Psoas muscle (tissue), 8 donors: ENCODE measurements at places on chromosomes 1 and 21. TPM values are rescaled to one million over a fixed set of nuclear protein-coding genes. Genes with fewer than 3 reads are reported as not detected.

The WLS gene
- total RNA-seq, result 15.2 TPM

The UTS2 gene
- total RNA-seq, result not detected

DNA sequence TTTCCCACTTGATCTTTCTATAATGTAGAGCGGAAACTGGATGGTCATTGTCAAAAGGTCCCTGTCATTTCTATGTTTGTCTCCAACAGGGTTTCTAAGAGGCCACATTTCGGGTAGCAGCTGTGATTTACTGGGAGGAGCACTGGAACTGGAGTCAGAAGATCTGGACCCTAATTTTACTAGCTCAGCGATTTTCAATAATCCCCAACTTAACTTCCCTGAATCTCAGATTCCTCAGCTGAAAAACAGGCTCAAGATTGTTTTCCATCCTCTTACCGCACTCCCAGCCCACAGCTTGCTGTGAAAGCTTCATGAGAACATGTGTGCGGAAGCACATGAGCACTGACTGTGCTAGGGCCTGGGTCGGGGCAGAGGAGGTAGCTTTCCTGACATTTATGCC, 19.9 kb upstream of the RGS4 start:
- DNase-seq, result no peak

The CNKSR1 gene
- 61.9 TPM for total RNA-seq

DNA sequence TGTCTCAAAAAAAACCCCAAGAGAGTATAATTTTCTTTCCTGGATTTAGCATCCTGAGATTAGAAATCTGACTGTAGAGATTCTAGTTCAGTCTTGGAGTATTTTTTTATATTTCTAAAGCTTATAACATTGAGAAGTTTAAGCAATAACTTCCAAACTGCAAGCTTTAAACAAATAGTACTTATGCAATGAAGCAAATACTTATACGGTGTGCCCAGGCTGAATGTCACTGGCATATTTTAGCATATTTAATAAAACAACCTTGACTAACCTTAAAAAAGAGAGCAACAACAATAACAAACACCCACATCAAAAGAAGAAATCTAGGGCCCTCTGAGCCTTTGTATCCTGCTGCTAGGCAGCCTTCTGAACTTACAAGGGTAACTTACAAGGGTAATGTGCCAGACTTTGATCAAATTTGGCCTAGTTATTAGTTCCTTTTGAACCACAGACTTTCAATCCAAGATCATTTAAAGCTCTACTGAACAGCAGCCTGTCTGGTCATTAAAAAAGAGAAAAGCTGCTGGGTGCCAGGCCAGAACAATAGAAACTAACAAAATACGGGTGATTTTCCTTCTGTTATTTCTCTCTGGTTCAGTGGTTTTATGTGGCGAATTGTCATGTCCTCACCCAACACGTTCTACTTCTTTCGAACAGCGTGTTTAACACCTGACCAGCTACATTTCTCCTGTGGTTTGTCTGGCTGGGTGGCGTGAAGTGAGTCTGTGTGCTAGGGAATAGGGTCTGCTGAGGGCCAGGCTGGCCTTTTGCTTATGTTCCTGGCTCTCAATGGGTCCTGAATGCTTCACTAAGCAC, 16.2 kb downstream of the MTOR start:
- no peak for DNase-seq

DNA sequence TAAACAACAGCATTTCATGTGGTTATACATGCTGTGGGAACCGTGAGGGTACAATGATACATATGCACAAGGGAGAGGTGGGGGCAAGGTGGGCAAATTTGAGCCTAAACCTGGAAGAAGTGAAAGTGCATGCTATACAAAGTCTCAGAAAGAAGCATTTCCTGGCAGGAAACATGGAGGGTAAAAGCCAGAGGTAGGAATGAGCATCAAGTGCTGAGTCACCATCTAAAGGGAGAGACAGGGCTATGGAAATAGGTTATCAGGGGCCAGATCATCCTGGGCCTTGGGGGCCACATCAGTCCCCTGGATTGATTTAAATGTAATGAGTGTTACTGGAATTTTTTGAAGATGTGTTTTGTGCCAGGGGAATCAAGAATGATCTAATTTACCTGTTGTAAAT, 60.1 kb upstream of the DAB1 start:
- no peak for DNase-seq

DNA sequence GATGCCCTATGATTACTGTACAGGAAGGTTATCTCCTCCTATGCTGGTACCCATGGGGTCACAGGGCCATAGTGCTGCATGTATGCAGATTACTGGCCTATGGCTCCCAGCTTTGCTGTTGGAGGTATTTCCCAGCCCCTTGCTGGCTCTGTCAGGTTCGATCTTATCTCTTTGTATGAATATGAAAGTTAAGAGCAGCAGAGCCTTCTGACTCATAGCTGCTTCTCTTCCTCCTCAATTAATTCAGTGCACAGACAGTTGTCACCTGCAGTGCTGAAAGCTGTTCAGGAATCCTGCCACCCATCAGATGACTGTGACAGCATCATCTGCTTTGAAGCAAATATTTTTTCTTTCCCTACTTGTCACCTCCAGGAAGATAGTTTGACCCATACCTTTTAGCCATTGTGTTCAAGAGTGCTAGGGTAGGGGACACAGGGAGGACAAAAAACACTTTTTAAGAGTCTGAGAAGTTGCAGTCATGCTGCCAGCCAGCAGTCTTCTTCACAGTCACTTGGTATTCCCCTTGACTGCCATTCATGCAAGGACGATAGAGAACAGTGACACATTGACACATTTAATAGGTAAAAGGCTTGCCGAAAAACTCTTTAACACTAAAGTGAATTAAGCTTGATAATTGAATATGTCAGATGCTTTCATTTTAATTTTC, 73.1 kb downstream of the KIF1B start:
- no peak for DNase-seq

DNA sequence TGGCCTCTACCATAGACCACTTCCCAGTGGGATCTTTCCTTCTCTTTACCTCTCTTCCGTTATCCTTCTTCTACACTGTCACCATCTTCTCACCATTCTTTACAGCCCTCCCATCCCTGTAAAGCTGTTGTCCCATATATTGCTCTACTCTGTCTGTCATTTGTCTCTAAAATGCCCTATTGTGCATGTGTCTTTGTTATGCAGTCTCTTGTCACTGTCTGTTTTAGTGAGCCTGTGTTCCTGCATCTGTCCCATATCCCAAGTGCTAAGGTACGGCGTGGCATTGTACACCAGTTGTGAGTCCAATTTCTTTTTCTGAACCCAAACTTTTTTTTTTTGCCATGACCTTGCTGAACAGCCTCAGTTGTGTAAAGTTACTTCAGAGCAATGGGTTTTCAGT, 8.8 kb upstream of the ZBTB18 start:
- no peak for DNase-seq
